Naive thymus-derived CD4-positive, alpha-beta T cell (primary cell): ENCODE measurements at places on chromosomes 2 and 18.
A peak's percentile ranks its signal among the peaks of the same experiment; 100 is the strongest.

- DNase-seq = no peak
These were observed 44.5 kb downstream of the LRATD1 start for GRCh38 chr2:14677039-14677438.

GRCh38 chr2:8882094-8882493 is 44.7 kb upstream of the KIDINS220 start:
- no peak for DNase-seq

DNA sequence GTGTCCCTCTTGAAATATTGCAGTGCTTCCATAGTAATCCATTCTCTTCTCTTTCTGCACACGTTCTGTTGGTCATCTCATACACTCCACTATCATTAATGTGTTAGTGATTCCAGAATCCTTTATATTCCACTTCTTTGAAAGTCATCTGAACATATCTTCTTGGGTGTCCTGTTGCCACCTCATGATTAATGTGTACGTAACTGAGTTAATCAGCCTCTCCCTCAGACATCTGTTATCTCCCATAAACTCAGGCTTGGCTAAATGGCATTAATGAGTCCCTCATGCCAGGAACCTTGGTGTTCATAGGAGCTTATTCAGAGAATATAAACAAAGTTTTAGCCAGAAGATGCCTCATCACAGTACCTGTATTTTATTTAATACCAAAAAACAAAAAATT is 126.4 kb downstream of the NCOA1 start:
- DNase-seq = no peak

- DNase-seq = no peak
These were observed 99.9 kb downstream of the RBBP8 start for GRCh38 chr18:23033056-23033455.

DNA sequence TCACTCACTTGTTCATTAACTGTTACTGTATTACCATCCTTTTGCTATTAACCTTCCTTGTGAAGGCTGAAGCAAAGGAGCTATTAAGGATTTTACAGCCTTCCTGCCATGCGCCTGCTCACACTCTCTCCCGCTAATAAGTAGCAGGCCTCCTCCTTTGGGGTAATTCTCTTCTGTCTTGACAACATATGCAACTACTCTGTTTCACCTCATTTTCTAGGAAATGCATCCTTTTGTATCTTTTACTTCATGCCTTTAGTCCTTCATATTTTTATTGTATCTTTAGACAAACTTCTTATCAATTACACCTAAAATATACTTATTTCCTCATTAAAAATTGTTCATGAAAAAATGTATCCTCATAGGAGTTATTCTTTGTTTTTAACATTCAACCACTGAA is 434.9 kb upstream of the LYPD1 start:
- no peak for DNase-seq

DNA sequence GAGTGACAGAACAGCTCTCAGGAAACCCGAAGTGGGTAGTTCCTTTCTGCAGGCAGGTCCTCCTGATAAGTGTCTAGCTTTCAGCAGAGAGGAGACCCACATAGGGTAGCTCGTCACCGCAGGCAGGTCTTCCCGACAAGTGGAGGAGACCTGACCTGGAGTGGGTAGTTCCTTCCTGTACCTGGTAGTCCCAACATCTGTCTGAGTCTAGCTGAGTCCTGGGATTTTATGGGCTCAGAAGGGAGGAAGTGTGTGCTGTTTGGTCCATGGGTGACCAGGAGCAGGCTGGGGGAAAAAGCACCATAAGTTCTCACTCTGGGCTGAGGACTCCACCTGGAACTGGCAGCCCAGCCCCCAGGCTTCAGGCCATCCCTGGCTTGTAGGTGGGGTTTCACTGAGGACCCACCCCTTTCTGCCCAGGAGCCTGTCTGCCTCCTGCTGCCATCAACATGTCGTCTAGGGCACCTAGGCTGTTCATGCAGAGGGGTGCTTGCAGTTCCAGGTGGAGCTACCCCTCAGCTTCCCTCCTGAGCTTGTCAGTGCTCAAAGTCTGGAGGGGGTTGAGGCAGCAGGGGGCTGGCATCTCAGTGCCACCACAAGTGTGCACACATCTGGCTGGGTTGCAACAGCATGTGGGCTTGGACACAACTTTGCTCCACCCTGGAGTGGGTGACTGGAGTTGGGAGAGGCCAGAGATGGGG is 9.4 kb downstream of the DYSF start:
- no peak for DNase-seq

- no peak for DNase-seq
These were observed 319.9 kb upstream of the HS6ST1 start for GRCh38 chr2:128638341-128639119.

DNA sequence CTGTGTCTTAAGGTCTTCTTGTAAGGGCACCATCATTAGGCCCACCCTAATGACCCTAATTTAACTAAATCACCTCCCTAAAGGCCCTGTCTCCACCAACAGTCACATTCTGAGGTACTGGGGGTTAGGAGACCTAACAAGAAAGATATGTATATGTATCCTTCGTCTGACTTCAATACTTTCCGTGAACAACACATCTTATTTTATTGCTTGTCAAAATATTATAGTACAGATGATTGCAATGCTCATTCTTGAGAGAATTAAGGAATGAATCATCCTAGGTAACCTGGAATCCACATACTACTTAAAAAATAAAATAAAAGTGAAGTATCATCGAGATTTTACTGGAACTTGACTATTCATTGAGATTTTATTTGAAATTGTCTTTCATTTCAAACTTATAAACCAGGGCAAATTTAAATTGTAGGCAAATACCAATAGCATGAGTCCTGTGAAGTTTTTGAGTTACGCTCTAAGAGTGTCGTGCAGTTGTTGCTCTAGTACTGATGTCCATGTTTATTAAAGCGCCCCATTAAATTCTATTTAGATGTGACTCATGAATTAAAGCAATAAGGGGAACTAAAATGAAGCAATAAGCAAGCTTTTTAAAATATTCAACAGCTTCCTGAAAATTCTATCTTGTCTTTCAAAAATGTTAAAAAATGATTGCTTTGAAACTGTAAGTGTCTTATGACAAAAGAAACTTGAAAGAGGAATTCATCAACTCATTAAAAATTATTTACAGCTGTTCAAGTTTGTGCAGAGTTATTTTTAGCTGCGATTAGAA is 40.0 kb downstream of the CCDC102B start:
- no peak for DNase-seq

- no peak for DNase-seq
These were observed 157.0 kb upstream of the ACAA2 start for GRCh38 chr18:49970319-49970718.

DNA sequence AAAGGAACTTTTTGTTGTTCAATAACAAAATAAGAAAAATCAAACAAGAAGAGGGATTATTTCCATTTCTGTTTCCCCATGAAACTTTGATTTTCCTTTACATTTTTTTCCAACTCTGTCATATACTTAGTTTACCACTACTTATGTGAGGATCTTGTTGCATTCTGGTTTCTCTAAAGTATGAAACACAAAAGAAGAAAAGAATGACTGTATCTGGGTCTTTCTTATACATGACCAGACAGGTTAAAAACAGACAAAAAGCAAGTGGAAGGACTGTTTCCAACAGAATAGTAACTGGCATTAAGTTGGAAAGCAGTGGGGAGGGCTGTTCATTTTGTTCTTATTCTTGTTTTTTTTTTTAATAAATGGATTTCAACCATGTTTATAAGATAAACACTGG is 1207.8 kb upstream of the FAM98A start:
- no peak for DNase-seq

GRCh38 chr18:25228410-25228809 is 123.6 kb downstream of the ZNF521 start:
- DNase-seq = no peak

GRCh38 chr2:201638326-201638725 is 5.0 kb downstream of the TMEM237 start:
- DNase-seq = no peak

DNA sequence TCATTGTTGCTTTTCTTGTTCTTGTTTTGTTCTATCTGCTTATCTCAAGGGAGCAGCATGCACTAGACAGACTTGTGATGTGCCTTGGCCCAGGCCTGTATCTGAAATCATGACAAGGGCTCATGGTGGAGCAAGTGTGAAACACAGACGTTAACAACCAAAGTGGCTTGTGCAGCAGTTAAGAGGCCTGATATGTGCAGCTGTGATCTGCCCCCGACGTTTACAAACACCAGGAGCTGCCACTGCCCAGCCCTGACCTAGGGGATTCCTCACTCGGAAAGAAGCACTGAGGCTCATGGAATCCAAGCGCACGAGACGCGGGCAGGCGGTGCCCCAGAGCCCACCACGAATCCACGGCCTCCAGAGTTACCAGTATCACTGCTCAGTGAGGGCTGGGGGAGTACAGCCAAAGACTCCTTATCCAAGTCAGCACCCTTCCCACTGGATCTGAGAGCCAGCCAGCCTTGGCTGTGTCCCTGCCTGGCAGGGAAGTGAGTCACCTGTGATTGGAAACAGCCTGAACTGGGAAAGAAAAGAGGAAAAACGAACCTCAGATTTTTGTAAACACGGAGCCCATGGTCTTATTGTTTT is 62.3 kb upstream of the SNTG2 start:
- no peak for DNase-seq

- DNase-seq = no peak
These were observed 160.4 kb upstream of the FOSL2 start for GRCh38 chr2:28232295-28232694.

- no peak for DNase-seq
These were observed 413.7 kb upstream of the FAM98A start for GRCh38 chr2:34012715-34013302.

GRCh38 chr2:175251425-175252041 is 70.0 kb upstream of the ATP5MC3 start:
- DNase-seq = peak; percentile 10

GRCh38 chr2:222481941-222482340 is 57.6 kb downstream of the SGPP2 start:
- no peak for DNase-seq

DNA sequence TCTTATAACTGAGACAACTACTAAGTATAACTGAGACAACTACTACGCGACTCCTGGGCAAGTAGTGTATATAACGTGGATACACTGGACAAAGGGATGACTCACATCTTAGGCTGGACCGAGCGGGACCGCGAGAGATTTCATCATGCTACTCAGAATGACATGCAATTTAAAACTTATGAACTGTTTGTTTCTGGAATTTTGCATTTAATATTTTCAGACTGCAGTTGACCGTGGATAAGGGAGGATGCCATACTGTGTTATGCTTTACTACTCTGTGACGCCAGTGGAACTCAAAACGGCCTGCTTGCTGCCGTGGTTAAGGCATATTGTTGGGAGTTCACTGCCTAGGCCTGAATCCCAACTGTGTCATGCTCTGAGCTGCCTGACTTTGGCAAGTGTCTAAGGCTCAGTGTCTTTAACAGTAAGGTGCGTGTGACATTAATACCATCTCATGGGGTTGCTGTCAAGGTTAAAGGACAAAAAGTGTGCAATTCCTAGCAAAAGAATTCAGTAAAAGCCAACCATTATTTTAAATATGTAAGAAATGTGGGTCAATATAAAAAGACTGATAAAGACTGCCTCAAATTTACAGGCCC is 64.6 kb downstream of the BMP10 start:
- no peak for DNase-seq

DNA sequence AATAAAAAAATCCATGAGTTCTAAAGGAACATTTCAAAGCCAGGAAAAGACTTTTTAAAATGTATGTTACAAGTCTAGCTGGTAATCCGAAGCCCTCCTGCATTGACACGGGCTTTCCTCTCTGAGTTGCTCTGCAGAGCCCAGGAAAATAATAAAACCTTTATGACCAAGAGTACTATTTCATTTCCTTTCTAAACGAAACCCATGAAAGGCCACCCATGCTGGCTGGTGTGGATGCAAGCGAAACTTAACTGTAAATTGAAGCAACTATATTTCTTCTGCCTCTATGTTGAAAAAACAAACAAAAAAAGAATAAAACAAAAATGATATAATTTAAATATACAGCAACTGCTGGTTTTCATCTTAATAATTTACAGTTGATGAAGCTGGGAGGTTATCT is 41.3 kb upstream of the ZNF532 start:
- DNase-seq = no peak

GRCh38 chr18:8046441-8046840 is 479.3 kb downstream of the PTPRM start:
- DNase-seq = no peak

GRCh38 chr2:202038471-202039277 is 5.0 kb downstream of the FZD7 start:
- DNase-seq = no peak

DNA sequence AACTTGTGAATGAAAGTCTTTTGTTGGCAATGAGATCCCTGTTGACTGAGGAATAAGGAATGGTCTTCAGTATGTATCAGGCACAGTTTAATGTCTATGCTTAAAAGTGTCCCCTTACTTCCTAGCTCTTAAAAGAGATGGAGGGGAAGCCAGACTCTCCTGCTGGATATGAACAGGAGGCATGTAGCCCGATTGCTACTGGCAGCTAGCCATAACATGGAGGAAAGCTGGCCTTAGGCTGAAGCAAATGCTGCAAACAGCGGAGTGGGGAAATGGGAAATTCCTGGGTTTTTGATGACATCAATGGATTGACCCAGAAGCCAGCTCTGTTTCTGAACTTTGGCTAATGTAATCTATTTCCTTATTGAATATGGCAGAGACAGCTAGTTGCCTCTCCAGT is 266.1 kb downstream of the SLC4A3 start:
- no peak for DNase-seq

- no peak for DNase-seq
These were observed 37.6 kb upstream of the TAF1B start for GRCh38 chr2:9805435-9806297.

- no peak for DNase-seq
These were observed 5.7 kb upstream of the NOSTRIN start for GRCh38 chr2:168796583-168797285.

DNA sequence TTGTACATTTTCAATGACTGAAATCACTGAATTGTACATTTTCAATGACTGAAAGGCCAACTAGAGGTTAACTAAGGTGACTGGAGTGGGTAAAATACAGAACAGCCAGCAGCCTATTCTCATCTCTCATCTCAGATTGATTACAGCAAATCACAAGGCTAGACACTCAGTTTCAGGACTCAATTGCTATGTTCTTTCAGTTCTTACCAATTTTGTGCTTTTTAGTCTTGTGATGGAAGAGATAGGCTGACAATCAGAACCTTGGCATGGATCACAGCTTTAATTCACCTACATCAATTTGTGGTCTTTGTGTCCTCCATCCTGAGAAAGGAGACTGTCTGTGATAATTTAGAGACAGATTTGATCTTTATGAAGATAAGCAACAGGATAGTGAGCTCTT is 124.7 kb downstream of the GULP1 start:
- no peak for DNase-seq
